Occipital lobe (tissue), 3 donors: ENCODE measurements at places on chromosomes 5 and 9. TPM values are rescaled to one million over a fixed set of nuclear protein-coding genes. Genes with fewer than 3 reads are reported as not detected.

The SEMA4D gene
- 12.0 TPM for total RNA-seq

The BNC2 gene
- total RNA-seq = 1.6 TPM

DNA sequence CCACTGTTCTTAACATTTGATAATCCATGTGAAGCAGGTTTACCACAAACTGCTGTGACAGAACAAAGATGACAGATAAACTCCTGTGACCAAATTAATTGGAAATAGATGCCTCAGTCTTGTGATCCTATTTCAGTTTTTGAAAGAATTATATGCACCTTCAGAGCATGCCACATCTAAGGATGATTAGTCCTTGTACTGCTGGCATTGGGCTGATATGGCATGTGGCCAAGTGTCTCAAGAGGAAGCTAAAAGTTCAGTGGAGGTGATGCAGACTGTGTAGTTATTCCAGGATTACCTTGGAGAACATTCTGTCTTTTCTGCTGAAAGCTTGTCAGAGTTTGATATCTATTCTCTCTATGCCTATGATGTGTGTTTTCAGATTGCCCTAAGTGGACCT is 314.4 kb upstream of the EFNA5 start:
- DNase-seq = no peak

The NIPAL4 gene
- total RNA-seq = not detected

GRCh38 chr5:169702693-169703481 is 65.8 kb downstream of the DOCK2 start:
- no peak for DNase-seq

The PIP5K1B gene
- total RNA-seq = 2.7 TPM

- no peak for DNase-seq
Measured at GRCh38 chr5:83230511-83230910, 153.2 kb downstream of the XRCC4 start.

DNA sequence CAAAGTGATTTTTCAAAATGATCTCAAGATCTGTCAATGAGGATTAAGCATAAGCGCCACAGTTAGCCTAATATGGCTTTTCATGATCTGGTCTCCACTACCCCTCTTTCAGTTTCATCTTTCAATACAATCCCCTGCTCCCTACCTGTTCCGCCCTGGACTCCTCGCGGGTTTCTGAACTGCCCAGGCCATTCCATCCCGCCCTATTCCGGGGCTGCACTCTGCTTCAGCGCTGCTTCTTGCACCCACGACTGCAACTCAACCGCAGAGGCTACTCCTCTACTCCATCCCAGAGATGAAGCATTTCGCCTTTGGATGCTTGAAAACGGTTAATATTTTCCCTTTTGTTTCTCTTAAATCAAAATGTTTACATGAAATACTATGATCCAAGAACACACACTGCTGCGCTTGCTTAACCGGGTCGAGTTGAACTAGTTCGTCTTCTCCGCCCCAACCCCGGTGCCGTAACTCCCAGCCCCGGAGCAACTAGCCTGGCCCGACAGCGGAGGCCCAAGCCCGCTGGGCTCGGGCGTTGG is 716 bp upstream of the OTULIN start:
- no peak for DNase-seq

DNA sequence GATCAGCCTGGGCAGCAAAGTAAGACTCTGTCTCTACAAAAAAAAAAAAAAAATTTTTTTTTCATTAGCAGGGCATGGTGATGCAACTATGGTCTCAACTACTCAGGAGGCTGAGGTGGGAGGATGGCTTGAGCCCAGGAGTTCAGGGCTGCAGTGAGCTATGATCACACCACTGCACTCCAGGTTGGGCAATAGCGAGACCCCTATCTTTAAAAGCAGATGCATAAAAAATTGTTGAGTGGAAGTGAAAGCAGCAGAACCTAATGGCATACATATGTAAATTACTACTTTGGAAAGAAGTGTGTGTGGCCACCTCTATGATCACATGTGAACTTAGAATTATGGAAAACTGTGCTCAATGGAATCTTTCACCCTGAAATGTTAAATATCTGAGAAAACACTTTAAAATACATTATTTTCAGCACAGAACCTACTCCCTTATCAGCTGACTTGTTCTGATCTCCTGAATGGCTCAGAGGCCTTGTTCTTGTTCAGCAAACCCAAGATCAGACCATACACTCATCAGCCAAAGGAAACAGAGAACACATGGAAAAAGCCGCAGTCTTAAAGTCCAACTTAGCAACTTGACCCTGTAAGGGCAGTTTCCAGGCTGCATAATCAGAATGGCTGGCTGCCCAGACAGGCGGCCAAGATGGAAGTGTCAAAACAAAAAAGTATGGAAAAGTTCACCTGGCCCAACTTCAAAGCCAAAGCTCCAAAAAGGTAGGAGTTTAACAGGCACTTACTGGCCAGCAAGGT is 56.5 kb downstream of the SIL1 start:
- DNase-seq = no peak

DNA sequence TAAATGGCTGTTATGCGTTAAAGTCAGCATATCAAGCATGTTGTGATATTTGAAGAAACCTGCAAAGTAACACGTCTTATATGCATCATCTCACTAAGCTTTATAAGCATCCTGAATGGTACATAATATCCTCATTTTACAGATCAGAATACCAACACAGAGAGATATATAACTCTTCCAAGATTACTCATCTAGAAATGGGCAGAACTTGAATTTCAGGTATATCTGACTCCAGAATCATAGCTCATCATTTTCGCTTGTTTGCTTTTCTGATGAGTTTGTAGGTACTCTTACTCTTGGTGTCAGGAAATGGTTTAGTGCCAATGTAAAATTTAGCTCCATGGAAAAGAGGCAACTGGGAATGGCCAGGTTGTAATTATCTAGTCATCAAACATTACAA is 232.3 kb upstream of the ANKH start:
- no peak for DNase-seq

GRCh38 chr5:6423327-6424109 is 25.1 kb upstream of the UBE2QL1 start:
- no peak for DNase-seq

The NUTM2G gene
- total RNA-seq = not detected

- no peak for DNase-seq
Measured at GRCh38 chr5:32297181-32298058, 15.3 kb downstream of the MTMR12 start.

DNA sequence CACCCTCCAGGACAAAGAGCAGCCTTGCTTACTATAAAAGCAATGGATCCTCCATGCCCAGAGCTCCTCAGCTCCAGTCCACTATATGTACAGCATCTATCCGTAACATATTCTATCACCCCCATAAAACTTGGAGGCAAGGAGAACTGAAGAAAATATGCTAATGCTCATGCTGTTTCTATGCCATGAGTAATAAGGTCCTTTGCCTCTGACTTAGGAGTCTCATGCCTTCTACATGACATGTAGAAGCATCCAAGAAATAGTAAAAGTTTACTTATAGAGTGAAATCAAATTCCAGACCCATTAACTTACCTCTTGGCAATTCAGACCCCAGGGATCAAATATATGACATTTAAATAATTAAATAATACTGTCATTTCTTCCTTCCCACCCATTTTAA is 33.7 kb downstream of the SSBP2 start:
- no peak for DNase-seq

The AFAP1L1 gene
- 3.7 TPM for total RNA-seq

DNA sequence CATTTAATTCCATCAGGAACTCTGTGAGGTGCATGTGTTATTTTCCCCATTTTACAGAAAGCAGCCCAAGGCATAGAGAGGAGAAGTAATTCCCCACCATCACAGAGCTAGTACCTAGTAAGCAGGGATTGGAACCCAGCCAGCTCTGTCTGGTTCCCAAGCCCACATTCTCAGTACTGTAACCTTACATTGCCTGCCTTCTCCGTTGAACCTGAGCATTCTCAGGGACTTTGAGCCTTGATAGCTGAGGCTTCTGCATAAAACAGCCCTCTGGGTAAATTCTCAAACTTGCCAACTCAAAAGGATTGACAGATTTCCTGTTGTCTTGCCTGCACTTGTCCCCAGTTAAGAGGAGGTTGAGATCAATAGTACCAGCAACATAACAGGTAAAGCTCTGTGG is 9.2 kb upstream of the GLE1 start:
- no peak for DNase-seq

DNA sequence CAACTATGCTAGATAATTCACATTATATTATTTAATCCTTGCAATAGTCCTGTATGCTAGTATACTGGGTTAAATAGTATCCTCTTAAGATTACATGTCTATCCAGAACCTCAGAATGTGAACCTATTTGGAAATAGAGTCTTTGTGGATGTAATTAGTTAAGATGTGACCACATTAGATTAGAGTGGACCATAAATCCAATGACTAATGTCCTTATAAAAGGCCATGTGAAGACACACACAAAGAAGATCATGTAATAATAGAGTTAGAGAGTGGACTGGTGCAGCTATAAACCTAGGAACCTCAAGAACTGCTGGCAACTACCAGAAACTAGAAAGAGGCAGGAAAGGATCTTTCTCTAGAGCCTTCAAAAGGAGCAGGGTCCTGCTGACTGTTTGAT is 263.6 kb upstream of the PTGER4 start:
- DNase-seq = no peak

DNA sequence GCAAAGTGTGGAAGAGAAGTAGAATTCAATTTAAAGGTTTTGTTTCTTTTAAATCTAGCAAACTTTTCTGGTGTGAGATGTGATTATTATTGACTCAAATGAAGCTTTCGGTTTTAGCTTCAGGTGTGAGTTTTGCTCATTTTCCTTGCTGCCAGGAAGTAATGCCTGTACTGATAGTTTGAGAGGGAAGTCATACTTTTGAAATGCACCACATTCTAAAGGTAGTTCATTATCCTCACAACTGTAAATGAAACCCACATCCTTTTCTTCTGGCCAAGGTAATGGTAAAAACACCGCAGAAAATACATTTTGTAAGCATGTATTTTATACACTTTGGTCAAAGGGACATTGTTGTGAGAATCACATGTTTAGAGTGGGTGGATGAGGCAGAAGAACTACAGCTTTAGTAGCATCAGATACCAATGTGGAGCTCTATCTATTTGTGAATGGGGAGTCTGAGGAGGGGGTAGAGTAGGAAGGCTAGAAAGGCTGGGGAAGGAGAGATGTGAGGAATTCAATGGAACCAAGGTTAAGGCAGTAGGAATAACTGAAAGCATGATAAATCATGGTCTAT is 167.0 kb upstream of the CDKN2B start:
- DNase-seq = no peak
